ENCODE measurements at places on chromosomes 3 and 15.

DNA sequence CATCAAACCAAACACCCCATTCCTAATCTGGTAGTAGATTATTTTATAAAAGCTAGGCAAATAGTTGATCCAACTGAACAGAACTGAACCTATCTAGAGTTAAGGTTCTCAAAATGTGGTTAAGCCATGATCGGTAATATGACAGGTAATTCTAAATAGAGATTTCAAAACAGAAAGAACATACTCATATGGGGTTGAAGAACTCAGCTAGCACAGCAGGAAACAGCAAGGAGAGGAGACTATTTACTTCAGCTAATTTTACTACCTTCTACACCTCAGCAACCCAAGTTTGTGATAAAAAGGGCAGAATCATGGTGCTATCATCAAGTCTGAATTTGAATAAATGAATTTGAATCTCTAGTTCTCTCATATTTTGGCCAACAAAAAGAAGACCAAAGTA is 11.8 kb downstream of the CD47 start:
- DNase-seq, result no peak

- DNase-seq, result no peak
Measured at GRCh38 chr15:93052090-93052879, 36.7 kb downstream of the RGMA start.

DNA sequence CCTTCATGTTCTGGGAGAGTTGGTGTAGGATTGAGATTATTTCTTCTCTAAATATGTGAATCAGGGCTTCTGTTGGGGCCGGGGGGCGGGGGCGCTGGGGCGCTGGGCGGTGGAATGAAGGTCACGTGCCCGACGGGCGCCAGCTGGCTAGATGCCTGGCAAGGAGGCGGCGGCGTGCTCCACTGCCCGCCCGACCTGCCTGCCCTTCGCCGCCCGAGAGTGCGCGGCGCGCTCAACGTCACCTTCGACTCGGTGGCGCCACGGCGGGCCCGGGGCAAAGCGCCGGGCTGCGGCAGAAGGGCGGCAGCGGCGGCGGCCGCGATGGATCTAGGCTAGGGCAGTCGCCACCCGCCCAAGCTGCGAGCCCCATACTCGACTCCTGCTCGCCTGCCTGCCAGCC is 47.0 kb upstream of the LHFPL4 start:
- DNase-seq, result no peak

DNA sequence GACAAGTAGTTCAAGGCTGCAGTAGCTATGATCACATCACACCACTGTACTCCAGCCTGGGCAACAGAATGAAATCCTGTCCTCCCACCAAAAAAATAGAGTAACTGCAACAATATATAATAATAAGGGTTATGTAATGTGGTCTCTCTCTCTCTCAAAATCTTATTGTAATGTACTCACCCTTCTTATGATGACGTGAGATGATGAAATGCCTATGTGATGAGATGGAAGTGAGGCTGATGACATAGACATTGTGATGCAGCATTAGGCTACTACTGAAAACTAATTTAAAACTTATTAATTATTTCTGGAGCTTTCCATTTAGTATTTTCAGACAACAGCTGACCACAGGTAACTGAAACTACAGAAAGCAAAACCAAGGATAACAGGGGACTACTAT is 27.4 kb downstream of the TASOR start:
- DNase-seq, result no peak

DNA sequence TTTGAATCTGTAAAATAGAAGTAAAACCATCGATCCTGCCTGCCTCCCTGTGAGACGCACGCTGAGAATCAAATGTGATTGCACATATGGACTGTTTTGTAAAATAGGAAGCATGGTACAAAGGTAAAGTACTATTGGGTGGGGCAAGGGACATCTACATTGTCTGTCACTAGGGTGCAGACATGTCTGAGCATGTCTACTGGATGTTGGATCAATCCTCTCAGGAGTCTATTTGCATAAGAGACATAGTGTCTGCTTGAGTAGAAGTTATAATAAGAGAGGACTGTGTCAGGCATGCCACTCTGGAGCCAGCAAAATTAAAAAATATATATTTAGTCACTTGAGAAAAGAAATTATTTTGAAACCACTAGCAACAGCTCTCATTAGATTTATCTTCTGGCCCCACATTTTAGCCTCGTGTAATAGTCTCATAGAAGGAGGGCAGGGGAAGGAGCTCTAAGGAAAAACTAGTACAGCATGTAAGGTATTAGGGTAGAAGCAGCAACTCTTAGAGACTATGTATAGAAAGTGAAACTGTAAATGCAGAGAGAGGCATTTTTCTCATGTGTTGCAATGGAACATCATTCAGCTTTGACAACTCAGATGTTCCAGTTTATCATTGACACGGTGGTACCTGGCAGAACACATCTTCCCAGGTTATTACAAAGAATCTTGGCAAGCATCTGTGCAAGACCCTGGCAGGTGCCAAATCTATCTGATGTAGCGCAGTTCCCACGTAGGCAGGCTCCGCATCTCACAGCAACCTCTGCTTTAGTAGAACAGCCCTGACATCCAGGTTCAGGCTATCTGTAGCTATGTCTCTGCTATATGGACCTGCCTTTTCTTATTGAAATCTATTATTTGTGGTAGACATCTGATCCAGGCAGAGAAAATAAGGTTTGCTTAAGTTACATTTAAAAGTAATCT is 85.2 kb upstream of the CHL1 start:
- DNase-seq, result no peak

DNA sequence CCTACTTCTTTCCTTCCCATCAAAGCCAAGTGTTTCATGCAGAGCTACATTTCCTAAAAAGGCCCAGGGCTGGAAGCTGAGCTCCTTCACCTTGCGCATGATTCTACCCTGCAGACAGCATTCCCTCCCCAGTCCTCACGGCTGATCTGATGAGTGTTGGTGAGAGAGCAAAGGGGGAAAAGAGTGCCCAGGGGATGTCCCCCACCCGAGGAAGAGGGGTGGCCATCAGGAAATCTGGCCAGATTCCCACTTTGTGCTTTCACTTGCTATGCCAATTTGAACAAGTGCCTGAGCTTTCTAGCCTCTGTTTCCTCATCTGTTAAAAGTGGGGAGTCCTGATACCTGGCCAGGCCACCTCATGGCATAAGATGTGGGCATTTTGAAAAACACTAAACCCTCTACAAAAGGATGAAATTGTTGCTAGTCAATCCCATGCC is 231.0 kb upstream of the TLE3 start:
- DNase-seq, result no peak

Data from cardiac septum (tissue), 1 donor.